ENCODE measurements at places on chromosomes 3 and 15. TPM values are rescaled to one million over a fixed set of nuclear protein-coding genes. Genes with fewer than 3 reads are reported as not detected.

- peak; percentile 73 for DNase-seq
These were observed 7.2 kb downstream of the SH3BP5 start for GRCh38 chr3:15325228-15325627.

DNA sequence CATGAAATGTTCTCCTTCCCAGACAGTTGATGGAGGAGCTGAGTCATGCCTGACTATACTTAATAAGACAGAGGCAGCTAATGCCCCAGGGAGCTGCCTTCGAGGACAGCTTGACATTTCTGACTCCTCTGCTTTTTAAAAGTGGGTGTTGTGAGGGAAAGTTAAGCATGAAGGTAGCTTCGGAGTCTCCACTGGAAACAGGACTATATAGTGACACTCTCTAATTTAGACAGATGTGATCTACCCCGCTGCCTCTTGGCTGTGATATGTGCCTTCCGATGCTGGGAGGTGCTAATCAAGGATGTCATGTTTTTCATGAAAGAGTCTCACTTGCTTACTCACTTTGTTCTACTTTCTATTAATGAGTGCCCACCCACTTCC, 72.7 kb downstream of the IL1RAP start:
- no peak for DNase-seq

DNA sequence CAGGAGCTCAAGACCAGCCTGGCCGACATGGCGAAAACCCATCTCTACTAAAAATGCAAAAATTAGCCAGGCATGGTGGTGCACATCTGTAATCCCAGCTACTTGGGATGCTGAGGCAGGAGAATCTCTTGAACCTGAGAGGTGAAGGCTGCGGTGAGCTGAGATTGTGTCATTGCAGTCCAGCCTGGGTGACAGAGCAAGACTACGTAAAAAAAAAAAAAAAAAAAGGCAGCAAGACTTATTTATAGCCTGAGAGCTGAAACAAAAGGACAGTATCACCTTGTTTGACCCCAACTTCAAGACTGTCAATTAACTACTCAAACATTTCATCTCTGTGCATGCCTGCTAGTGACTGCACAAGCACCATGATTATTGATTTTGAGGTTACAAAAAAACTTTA, 478.9 kb upstream of the GBE1 start:
- no peak for DNase-seq

- DNase-seq: no peak
These were observed 18.3 kb downstream of the ABHD5 start for GRCh38 chr3:43709022-43709421.

The LINGO1 gene
- total RNA-seq: 23.9 TPM

GRCh38 chr3:141646760-141647561, 91.1 kb upstream of the RNF7 start:
- DNase-seq: peak; percentile 79

GRCh38 chr3:171306631-171307030, 153.6 kb downstream of the TNIK start:
- no peak for DNase-seq

GRCh38 chr3:99780749-99781148, 36.9 kb upstream of the CMSS1 start:
- DNase-seq: no peak

GRCh38 chr3:189229196-189229828, 57.5 kb downstream of the TPRG1 start:
- DNase-seq: no peak

The AP3B2 gene
- total RNA-seq: 21.5 TPM

GRCh38 chr3:55668359-55668758, 181.3 kb upstream of the WNT5A start:
- no peak for DNase-seq

Measured in endodermal cell (in vitro differentiated cells).